ENCODE measurements at places on chromosomes 16 and 17. TPM values are rescaled to one million over a fixed set of nuclear protein-coding genes. Genes with fewer than 3 reads are reported as not detected.

The ZFPM1 gene
- total RNA-seq = 0.65 TPM

The SMTNL2 gene
- total RNA-seq = not detected

The ZNF75A gene
- 13.3 TPM for total RNA-seq

The SYT17 gene
- total RNA-seq = 4.4 TPM

The FBXW10 gene
- total RNA-seq = not detected

The ATPAF2 gene
- total RNA-seq = 15.1 TPM

The SRCIN1 gene
- total RNA-seq = under 0.01 TPM

The C17orf67 gene
- total RNA-seq = 18.1 TPM

The CSH2 gene
- not detected for total RNA-seq

The ABI3 gene
- total RNA-seq = 14.4 TPM

The PIPOX gene
- 1.2 TPM for total RNA-seq

The PITPNM3 gene
- total RNA-seq = 0.20 TPM

The FOXN1 gene
- not detected for total RNA-seq

The SYCE1L gene
- 2.8 TPM for total RNA-seq

The HAS3 gene
- total RNA-seq = 1.4 TPM

The TP53TG3C gene
- total RNA-seq = not detected

The UBE2I gene
- total RNA-seq = 29.6 TPM

The LRRC59 gene
- 92.3 TPM for total RNA-seq

The PNMT gene
- total RNA-seq = 2.8 TPM

The LGALS9B gene
- total RNA-seq = not detected

The ZDHHC7 gene
- 32.9 TPM for total RNA-seq

The STAT5A gene
- total RNA-seq = 44.2 TPM

The TBC1D3L gene
- total RNA-seq = not detected

The GLIS2 gene
- total RNA-seq = 0.20 TPM

The KRT12 gene
- total RNA-seq = not detected

The TEKT1 gene
- not detected for total RNA-seq

The KIF1C gene
- total RNA-seq = 78.2 TPM

The MYH8 gene
- not detected for total RNA-seq

The MMP2 gene
- 24.4 TPM for total RNA-seq

The TP53TG3F gene
- not detected for total RNA-seq

The CIBAR2 gene
- total RNA-seq = not detected

The ITGAE gene
- total RNA-seq = 12.3 TPM

The WNT9B gene
- total RNA-seq = not detected

The CHD3 gene
- total RNA-seq = 58.0 TPM

The MARCHF10 gene
- total RNA-seq = under 0.01 TPM

The CRISPLD2 gene
- under 0.01 TPM for total RNA-seq

The WSCD1 gene
- 5.2 TPM for total RNA-seq

The KCNH6 gene
- under 0.01 TPM for total RNA-seq

The SCN4A gene
- total RNA-seq = not detected

The NOXO1 gene
- under 0.01 TPM for total RNA-seq

The NATD1 gene
- 2.6 TPM for total RNA-seq

The NPB gene
- total RNA-seq = under 0.01 TPM

The GSDMA gene
- total RNA-seq = not detected

The FBXL19 gene
- 15.7 TPM for total RNA-seq
